HAP-1 (cell line): ENCODE measurements at places on chromosomes 5 and 9.
A peak's percentile ranks its signal among the peaks of the same experiment; 100 is the strongest.

- no peak for DNase-seq
These were observed 41.4 kb upstream of the IL7R start for GRCh38 chr5:35815089-35815936.

- DNase-seq: no peak
These were observed 356.9 kb upstream of the WWC1 start for GRCh38 chr5:167934551-167934971.

DNA sequence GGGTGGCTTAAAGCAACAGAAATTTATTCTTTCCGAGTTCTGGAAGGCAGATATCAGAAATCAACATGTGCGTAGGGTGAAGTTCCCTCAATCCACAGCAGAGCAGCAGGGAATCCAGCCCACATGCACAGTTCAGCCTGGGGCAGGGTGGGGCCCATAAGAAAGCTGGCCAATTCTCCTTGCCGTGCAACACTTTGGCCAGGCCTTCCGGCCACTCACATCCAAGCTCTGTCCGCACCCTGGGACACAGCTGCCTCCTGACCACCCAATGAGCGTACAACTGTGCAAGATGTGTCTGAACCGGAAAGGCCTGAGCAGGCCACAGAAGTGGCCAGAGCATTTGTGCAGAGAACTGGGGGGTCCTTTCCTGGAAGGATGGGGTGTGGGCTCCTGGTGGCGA is 274.9 kb downstream of the GADD45G start:
- peak; percentile 4 for DNase-seq

DNA sequence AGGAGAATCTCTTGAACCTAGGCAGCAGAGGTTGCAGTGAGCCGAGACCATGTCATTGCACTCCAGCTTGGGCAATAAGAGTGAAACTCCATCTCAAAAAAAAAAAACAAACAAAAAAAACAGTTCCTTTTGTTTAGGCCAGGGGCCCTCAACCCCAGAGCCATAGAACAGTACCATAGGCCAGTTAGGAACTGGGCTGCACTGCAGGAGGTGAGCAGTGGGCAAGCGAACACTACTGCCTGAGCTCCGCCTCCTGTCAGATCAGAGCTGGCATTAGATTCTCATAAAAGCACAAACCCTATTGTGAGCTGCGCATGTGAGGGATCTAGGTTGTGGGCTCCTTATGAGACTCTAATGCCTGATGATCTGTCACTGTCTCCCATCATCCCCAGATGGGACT is 49.1 kb upstream of the SUB1 start:
- no peak for DNase-seq

DNA sequence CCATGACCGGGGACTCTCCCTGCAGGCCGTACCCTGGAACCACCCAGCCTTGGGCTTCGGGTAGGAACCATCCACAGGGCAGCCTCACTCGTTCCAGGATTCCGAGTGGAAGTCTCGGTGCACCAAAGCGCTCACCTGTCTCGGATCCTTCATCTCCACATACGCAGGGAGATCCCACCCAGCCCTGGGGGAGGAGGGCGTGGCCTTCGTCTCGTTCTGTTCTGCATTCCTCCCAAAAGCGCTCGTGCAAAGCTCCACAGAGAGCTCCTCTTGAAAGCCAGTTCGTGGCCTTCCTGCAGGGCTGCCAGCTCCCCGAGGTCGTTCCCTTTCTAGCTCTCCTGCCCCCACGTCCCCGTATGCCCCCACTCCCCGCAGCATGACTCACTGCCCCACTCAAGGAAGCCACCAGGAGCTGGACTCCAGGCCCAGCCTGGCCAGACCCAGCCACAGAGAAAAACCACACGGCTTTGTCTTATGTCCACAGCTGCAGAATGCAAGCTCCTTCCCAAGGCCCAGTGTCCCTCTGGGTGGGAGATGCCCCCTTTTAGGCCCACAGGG is 65.0 kb upstream of the SARDH start:
- no peak for DNase-seq

GRCh38 chr5:67377631-67378030 is 181.0 kb upstream of the CD180 start:
- DNase-seq: peak; percentile 34

GRCh38 chr5:3198074-3198449 is 397.6 kb upstream of the IRX1 start:
- DNase-seq: no peak

GRCh38 chr5:97046270-97046982 is 96.0 kb downstream of the LIX1 start:
- peak; percentile 19 for DNase-seq

DNA sequence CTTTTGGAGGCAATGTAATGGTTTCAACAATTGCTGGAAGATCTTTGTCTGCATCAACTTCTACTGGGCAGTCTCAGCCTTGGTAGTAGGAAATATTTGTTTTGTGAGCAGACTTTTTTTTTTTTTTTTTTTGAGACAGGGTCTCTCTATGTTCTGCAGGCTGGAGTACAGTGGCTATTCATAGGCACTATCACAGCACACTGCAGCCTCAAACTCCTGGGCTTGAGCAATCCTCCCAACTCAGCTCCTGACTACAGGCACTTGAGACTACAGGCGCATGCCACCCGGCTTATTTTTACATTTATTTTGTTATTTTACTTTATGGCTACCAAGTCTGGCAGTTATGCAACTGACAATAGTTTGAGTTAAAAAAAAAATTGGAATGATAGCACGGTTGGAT is 187.3 kb downstream of the SNX18 start:
- no peak for DNase-seq

- DNase-seq: no peak
These were observed 263.9 kb upstream of the NR4A3 start for GRCh38 chr9:99557816-99558215.

- DNase-seq: no peak
These were observed 19.1 kb downstream of the MRPL36 start for GRCh38 chr5:1780614-1780930.

GRCh38 chr9:37408933-37409710 is 13.4 kb upstream of the GRHPR start:
- no peak for DNase-seq

GRCh38 chr5:160187091-160187490 is 42.2 kb upstream of the FABP6 start:
- DNase-seq: no peak

DNA sequence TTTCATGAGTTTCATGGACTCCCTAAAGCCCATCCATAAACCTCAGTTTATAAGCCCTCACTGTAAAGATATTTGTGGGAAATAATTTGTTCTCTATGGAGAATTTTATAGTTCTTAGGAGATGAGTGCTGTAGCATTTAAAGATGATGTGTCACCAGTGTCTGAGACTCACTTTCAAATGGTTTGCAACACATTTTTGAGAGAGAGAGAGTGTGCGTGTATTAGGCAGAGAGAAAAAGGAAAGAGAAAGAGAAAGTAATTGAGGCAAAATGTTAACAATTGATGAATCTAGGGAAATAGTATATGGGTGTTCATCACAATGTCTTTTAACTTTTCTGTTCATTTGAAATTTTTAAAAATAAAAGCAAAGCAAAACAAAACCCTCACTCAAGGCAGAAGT is 479.0 kb downstream of the ZSWIM6 start:
- DNase-seq: no peak

GRCh38 chr9:76150013-76150412 is 244.2 kb downstream of the RFK start:
- DNase-seq: no peak

- DNase-seq: no peak
These were observed 160.8 kb downstream of the DAB2IP start for GRCh38 chr9:121812159-121812735.

- DNase-seq: no peak
These were observed 159.1 kb downstream of the YIPF5 start for GRCh38 chr5:144011388-144011787.

- no peak for DNase-seq
These were observed 198.9 kb upstream of the CYLC2 start for GRCh38 chr9:102796244-102796643.

DNA sequence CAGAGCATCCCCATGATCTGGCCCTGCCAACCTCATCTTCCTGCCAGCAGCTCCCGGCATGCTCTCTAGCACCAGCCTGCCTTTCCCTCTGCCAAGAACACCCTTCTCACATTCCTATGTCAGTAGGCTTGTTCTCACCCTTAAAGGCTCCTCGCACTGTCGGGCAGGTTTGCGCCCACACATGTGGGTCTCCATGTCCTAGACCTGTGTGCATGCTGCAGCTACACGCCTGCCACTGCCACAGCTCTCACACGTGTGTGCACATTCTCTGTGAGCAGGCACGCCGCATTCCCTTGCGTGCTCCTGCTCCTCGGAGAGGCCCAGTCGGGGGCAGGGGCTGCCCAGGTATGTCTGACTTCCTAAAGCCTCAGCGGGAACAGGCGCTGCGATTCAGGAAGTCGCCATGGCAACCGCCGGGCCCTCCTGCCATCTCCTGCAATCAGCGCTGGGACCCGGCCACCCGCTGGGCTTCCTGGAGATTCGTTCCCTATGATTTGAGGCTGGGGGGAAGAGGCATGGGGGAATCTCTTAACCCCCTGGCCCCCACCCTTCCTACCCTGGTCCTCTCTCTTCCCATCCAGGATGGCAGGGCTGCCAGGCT is 28.1 kb downstream of the NDUFA8 start:
- no peak for DNase-seq

GRCh38 chr9:97348871-97349270 is 41.4 kb downstream of the CCDC180 start:
- DNase-seq: no peak

- DNase-seq: no peak
These were observed 82.4 kb downstream of the HMCN2 start for GRCh38 chr9:130347931-130348330.

DNA sequence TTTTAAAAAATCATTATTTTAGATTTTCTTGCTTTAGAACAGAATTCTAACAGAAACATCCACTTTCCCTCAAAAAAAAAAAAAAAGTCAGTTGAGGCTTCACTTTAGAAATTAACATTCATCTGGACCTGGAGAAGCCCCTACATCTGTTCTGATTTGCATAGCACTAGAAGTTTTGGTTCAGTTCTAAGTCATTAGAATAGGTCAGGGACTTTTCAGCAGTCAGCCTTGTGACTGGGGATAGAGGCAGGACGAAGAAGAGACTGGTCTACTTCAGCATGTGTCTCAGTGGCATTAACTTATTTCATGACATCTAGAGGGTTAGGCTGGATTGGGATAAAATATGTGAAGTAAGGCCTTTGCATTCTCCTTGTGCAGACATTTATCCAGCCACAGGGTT is 215.8 kb upstream of the DAB2 start:
- DNase-seq: no peak

DNA sequence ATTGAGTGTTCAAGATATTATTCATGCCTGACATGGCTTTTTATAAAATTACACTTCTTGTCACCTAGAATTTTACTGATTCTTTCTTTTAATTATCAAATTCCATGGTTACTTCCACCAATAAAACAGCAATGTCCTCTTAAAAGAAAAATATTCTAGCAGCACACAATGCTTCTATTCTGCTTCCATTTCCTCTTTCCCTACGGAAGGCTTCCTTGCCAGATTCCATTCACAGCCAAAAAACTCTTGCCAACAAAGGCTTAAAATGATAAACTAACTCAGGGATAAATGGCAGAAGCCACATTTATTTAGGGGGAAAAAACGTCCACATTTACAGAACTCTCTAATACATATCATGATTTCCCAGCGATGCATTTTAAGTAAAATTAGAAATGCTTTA is 111.6 kb downstream of the CTNND2 start:
- DNase-seq: no peak

GRCh38 chr5:13783726-13784125 is 160.8 kb downstream of the DNAH5 start:
- DNase-seq: no peak

- no peak for DNase-seq
These were observed 61.5 kb upstream of the RNU6ATAC start for GRCh38 chr9:134225816-134226215.

DNA sequence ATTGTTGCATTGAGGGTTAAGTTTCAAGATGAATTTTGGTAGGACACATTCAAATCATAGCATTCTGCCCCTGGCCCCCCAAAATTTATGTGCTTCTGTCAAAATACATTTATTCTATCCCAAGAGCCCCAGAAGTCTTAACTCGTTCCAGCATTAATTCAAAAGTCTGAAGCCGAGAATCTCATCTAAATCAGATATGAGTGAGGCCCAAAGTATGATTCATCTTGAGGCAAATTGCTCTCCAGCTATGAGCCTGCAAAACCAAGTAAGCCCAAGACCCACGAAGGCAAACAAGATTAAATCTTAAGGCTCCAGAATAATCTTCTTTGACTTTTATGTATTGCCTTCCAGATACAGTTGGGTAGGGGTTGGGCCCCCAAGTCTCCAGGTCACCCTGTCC is 19.2 kb downstream of the TNPO1 start:
- DNase-seq: no peak

DNA sequence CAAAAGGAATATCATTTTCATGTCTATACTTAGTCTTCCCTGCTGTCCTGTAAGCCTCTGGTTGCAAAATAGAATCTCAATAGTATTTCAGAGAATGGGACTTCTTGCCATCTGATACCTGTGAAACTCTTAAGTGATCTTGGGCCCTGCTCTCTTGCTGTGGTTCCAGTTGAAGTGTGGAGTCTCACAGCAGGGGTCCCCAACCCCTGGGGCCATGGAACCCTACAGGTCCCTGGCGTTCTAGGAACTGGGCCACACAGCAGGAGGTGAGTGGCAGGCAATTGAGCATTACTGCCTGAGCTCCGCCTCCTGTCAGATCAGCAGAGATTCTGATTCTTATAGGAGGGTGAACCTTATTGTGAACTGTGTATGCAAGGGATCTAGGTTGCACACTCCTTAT is 65.9 kb downstream of the ZSWIM6 start:
- no peak for DNase-seq

GRCh38 chr5:68669864-68670575 is 423.8 kb upstream of the SLC30A5 start:
- DNase-seq: no peak

GRCh38 chr9:124377551-124378406 is 37.5 kb downstream of the PSMB7 start:
- no peak for DNase-seq

DNA sequence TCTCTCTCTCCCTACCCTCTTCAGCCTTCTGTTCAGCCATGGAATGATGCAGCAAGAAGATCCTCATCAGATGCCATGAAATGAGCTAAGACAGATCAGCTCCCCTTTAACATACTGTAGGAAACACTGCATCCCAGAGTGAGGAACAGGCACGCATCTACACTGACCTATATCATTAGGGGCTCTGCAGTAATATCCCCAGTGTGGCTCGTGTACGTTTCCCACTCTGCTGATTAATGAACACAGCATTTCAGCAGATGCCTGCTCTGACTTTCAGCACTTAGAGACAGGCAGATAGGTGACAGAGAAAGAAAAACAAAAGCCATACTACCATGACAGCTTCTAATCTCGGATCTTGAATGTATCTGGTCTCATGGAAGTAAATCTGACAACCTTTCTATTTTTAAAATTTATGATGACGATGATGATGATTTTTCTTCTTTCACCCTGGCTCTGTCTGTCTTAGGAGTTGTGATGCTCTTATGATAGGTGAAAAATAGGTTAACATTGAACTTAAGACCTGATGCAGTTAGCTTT is 750.3 kb downstream of the CDH12 start:
- DNase-seq: no peak
